Neural progenitor cell (in vitro differentiated cells): ENCODE measurements at places on chromosomes 12 and 14.

DNA sequence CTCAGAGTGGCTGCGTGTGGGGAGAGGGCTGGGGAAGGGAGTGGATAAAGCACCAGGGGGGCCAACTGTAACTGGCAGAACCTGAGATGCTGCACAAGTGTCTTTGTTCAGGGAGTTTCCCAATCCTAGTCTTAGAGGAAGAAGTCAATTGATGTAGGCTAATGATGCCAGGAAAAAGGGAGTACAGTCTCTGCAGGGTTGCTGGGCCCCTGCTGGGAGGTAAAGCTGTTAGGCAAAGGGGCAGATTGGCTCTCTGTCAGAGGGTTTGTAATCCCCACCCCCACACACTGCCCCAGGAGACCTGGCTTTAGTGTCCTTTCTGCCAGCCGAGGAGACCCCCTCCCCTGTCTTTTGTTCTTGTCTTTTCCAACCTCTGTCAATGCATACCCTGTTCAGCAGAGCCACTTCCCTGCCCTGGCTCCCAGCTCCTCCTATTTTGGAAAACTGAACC lies 178.4 kb downstream of the KCNA5 start:
- DNase-seq = peak; percentile 80

DNA sequence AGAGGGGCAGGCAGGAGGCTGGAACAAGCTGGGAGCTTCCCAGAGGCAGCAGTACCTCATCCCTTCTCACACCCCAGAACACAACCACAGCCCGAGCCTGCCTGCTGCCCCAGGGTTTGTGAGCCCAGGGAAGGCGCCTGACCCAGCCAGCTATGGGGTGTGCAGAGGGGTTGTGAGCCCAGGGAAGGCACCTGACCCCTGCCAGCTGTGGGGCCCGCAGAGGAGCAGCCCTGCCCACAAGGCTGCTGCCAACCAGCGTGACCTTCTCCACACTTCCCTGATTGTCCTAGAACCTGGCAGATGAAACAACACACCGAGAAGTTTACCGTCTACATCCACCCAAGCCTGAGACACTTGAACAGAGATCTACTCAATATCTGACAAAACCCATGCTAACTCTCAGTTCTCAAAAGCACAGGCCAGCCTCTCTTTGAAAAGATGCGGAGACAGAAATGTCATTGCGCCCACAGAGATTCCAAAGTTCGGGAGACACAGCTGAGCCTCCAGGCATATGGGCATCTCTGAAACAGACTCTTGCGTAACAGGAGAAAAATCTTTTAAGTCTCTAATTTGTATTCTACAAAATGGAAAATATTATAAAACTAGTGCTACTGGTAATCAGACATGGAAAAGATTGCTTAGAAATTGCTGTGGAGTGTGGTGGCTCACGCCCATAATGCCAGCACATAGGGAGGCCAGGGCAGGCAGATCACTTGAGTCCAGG lies 47.3 kb downstream of the SFSWAP start:
- DNase-seq = no peak

GRCh38 chr14:22723815-22724214 lies 42.7 kb upstream of the OXA1L start:
- DNase-seq = no peak

DNA sequence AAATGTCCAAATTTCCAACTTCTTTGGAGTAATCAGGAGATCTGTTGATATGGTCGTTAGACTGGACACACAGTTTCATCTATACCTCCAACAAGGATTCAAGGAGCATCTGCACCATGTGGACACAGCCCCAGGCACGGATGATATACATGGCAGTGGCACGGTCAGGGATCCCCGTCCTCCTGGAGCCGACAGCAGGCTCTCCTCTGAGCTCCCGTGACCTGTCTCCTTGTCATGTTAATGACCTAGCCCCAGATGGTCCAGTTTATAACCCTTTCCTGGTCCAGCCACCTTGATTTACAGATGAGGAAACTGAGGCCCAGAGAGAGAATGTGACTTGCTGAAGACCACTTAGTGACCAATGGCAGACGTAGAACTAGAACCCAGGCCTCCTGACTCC lies 16.5 kb upstream of the SERPINA4 start:
- DNase-seq = no peak

GRCh38 chr14:33643426-33644181 lies 307.3 kb downstream of the EGLN3 start:
- peak; percentile 38 for DNase-seq

- peak; percentile 74 for DNase-seq
Observed at GRCh38 chr14:78446807-78447206, 276.6 kb downstream of the NRXN3 start.

GRCh38 chr14:101444116-101444515 lies 117.2 kb upstream of the DIO3 start:
- no peak for DNase-seq

- DNase-seq = peak; percentile 50
Observed at GRCh38 chr12:59780605-59781135, 184.8 kb downstream of the SLC16A7 start.

DNA sequence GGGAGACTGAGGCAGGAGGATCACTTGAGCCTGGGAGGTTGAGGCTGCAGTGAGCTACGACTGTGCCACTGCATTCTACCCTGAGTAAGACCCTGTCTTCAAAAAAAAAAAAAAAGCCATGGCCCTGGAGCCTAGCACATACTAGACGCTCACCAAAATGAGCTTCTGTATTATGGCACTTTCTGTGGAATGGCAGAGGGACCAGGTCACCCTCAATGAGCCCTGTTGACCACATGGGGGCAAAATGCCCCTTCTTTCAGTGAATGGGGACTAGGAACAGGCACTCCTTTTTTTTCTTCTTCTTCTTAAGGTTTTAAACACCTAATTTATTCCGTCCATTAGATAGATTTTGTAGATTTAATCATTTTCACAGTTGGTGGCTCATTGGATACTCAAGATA lies 50.5 kb downstream of the FAM222A start:
- peak; percentile 59 for DNase-seq

DNA sequence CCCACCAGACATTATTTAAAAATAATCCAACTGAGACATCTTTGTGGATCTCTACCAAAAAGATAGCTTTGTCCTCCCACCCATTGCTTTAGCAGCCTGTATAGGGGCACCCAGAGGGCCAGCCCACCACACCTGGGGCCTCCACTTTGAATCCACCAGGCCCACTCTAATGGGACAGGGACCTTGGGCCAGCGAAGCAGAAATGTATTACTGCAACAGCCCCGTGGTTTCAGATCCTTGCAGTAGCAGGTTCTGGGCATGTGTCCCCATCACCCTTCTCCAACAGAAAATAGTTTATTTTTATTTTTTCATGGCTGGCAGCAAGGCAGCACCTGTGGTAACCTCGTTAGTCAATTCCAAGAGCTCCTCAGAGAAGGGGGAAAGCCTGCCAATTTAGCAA lies 218.4 kb downstream of the ZFP36L1 start:
- DNase-seq = no peak

GRCh38 chr12:89756194-89756584 lies 47.6 kb upstream of the ATP2B1 start:
- no peak for DNase-seq

DNA sequence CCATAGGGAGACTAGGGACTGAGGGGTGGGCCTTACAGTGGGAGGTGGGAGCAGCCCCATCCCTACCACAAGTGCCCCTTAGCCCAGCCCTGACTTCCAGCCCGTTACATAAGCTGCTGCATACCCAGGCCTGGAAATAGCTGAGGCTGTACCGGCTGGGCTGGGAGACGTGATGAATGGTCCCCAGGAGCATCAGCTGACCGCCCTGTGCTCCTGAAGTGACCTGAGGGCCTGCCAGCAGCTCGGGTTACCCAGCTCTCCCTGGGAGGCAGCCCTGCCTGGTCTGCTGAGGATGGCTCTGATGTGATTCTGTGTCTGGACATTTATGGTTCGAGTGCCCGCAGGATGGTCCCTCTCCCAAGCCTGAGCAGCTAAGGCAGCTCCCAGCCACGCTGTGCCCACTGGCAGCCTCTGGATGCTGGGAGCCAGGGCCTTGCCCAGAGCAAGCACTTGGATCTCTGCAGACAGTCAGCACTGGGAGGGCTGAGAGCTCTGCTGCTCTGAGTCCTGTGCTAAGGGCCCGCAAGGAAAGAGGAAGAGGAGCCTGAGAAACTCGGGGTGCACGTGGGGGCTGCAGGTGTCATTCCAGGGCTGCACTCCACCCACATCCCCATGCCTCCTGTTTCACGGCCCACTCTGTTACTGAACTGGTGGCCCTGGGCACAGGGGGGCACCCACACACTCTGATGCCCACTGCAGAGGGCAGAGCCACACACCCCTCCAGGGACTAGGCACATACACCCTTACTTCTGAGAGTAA lies 20.5 kb downstream of the TAMALIN start:
- peak; percentile 66 for DNase-seq

DNA sequence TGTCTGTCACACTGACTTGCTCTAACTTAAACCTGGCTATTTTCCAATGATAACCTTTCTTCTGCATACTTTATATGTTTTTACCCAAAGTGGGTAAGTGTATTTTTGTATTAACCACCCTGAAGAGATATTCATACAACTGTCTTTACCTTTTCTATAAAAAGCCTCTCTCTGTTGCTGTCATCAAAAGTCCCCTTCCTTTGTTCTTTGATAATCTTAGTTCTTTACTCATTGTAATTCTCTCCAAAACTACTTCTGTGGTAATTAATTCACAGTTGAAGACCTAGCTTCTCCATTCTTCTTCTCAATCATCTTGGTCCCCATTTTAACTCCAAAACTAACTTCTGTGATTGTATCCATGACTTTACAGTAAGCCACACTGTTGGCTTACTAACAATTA lies 479.7 kb upstream of the MGAT4C start:
- no peak for DNase-seq

DNA sequence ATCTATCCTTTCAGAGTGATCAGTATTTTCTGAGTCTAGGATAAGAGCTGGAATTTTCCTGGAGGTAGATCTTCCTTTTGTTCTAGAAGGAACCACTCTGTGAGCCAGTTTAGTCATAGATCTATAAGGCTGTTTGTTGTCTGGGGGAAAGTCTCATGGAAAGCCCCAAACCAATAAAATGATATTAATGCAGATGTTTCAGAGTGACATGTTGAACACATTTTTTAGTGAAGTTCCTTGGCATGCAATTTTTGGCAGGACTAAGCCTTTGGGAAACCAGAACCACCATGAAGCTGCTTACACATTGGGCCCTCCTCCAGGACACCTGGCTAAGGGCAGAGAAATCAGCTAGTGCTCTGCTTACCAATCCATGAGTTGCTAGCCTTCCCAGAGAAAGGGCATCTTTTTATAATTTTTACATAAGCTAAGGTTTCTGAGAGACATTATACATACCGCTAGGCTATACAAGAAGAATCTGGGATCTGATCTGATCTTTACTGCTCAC lies 101.5 kb upstream of the PCED1B start:
- no peak for DNase-seq

- DNase-seq = no peak
Observed at GRCh38 chr12:93722835-93723567, 45.8 kb downstream of the CRADD start.

DNA sequence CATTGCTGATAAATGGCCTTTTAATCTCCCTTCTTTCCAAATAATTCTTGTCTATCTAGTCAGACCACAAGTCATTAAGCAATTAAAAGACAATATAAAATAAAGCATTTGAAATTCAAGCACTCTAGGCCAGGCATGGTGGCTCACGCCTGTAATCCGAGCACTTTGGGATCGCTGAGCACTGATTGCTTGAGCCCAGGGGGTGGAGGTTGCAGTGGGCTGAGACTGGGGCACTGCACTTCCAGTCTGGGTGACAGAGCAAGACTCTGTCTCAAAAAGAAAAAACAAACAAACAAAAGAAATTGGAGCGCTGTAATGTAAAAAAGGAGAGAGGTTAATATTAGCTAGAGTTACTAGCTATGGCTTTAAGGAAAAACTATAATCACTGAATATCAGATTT lies 30.5 kb upstream of the CSRP2 start:
- DNase-seq = peak; percentile 25

- DNase-seq = peak; percentile 80
Observed at GRCh38 chr12:70719672-70720420, 82.6 kb upstream of the PTPRB start.

GRCh38 chr14:77883847-77884238 lies 83.9 kb downstream of the ADCK1 start:
- DNase-seq = no peak

- DNase-seq = no peak
Observed at GRCh38 chr14:106309423-106309822, 783.0 kb downstream of the TMEM121 start.

DNA sequence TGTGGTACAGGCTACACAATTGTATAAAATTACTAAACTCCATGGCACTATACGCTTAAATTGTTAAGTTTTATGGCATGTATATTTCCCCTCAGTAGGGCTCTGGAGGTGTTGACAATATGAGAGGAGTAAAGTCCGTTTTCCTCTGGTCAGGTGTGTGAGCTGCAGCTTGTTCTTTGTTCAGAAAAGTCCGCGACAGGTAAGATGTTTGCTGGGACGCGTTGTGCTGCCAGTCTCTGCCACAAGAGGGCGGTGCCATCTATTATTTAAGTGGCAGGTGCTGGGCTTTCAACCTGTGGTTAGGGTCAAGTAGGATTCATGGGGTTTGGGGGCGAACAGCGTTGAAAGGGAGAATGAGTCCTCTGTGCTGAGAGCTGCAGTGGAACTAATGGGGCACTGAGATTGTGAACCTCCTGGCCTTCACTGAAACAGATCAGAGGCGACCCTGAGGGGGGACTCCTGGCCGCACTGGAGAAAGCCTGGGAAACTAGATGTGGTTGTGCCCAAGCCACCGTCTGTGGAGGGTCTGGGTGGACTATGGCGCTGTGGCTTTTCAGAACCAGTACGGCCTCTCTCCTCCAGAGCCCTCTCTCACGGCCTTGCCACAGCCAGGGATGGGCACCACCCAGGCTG lies 179.0 kb downstream of the SLC15A4 start:
- peak; percentile 69 for DNase-seq

DNA sequence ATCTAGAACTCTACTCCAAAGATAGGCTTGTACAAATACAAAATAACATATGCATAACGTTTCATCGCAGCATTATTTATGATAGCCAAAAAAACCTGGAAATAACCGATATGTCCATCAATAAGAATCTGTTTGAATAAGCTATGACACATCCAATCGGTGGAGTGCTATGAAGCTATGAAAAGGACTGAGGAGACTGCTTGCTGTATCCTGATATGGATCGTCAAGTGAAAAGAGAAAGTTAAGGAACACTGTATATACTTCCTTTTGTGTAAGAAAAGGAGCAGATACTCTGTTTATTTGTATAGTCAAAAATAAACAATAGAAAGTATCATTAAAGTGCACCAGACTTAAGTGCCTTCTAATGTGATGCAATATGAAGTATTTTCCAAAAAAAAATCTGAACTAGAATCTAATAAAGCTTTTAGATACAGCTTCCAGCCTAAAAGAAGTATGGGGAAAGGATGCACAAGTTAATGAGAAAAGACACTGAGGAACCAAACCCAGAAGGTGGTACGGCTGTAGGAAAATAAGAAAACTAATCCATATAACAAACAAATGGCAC lies 645 bp upstream of the KLHDC1 start:
- DNase-seq = no peak

DNA sequence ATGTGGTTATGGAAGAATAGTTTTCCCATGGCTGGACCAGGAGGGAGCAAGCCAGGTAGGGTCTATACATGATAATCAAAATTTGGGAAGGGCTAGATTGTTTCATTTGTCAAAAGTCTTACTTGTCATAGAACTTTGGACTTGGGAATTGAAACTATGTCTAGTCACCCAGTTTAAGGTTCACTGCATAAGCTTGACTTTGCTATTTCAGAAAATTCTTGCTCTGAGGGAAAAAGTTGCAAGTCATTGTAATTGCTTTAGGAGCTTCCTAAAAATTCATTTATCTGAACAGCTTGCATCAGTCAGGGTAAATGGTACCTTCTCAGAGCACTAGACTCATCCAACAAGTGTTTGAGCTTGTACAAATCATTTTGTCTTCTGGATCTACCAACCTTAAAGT lies 1194.7 kb downstream of the GALC start:
- DNase-seq = no peak
